ENCODE measurements at places on chromosomes 2 and 18.

DNA sequence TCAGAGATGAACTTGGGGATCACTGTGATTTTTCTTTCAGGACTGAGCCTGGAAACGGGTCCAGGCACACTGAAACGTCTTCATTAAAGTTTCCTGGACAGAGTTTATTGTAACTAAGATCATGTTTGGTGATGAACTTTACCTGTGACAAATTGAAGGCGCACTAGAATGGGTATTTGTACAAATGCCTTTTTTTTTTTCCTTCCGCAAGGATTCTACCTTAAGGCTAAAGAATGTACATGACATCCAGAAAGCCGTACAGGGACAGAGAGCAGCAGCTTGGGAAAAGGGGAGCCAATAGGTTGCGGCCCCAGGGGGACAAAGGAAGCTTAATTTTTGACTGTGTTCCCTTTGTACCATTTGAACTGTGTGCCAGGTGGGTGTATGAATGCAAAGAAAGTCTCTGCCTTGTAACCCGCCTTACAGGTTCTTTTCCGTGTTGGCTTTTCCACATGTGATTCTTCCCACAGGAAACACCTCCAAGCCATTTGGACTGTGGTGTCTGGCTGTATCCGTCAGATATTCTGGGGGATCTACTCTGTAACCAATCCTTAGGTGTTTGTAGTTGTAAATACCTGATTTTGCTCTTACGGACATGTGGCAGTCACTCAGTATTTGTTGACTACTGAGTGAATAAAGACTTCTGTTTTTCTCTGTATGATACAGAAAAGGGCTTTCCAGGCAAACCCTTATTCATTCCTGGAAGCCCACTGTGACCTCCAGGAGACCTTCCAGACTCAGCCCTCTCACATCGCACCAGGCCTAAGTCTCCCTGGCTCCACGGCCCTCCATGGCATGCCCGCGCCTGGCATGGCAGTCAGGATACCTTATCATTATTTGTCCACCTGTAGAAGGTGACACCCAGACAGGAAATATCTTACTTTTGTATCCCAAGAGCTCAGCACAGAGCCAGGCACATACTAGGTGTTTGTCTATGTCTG is 1.1 kb downstream of the LRRFIP1 start:
- no peak for DNase-seq

DNA sequence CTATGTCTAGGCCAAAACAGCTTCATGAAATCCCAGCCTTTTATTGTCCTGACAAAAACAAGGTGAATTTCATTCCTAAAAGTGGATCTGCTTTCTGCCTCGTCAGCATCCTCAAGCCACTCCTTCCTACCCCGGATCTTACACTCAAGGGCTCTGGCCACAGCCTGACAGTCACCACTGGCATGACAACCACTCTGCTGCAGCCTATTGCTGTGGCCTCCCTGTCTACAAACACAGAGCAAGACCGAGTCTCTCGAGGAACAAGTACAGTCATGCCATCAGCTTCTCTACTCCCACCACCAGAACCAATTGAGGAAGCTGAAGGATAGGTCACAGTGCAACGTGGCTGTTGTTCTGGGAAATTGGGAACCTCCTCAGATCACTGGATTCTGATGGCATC is 106.1 kb downstream of the ICA1L start:
- no peak for DNase-seq

DNA sequence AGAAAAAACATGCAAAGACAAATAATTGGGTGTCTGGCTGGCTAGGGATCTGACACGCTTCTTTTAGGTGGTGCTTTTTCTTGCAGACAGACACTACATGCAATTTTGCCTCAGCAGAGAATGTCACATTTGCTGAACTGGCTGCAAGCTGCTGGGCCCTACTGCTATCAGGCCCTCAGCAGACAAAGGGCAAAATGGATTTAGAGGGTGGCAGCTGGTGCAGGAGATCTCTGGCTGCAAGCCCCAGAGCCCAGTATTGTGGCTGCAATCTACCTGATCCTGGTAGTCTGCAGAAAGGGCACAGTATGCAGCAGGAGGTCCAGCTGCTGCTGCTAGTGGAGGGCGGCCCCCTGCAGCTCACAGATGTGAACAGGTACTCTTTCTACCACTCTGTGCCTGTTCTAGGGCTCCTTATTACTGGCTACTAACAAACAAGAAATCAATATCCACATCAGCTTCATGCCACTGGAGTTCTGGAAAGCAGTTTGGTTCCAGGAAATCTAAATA is 796.7 kb upstream of the CELF4 start:
- DNase-seq, result no peak

GRCh38 chr2:19652811-19653210 is 249.0 kb downstream of the TTC32 start:
- DNase-seq, result no peak

- DNase-seq, result no peak
Measured at GRCh38 chr2:230348787-230349186, 21.8 kb downstream of the SP140L start.

DNA sequence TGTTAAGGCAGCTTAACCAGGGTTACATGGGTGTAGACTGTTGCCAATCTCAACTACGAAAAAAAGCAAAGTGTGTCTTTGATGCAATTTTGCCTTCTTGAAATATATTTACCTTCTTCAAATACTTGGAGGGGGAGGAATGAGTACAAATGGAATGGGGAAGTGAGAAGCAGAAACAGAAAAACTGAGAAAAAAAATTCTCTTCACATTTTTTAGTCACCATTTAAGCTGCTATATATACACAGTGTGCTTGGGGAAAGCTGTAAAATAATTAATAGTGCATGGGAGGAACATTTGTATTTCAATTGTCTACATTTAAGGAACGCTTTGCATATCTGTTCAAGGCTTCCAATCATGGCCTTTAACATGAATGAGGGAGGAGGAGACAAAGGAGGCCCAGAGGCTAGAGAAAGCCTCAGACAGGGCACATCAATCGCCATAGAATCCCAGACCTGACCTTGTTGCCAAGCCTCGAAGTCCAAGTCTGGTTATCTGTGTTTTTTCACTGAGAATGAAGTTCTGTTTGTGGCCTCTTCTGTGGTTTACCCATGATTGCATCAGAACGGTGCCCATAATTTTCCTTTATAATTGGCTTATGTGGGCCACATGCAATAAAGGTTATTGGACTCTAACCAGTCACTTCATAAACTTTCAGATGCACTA is 158.6 kb downstream of the PIK3C3 start:
- DNase-seq, result no peak

DNA sequence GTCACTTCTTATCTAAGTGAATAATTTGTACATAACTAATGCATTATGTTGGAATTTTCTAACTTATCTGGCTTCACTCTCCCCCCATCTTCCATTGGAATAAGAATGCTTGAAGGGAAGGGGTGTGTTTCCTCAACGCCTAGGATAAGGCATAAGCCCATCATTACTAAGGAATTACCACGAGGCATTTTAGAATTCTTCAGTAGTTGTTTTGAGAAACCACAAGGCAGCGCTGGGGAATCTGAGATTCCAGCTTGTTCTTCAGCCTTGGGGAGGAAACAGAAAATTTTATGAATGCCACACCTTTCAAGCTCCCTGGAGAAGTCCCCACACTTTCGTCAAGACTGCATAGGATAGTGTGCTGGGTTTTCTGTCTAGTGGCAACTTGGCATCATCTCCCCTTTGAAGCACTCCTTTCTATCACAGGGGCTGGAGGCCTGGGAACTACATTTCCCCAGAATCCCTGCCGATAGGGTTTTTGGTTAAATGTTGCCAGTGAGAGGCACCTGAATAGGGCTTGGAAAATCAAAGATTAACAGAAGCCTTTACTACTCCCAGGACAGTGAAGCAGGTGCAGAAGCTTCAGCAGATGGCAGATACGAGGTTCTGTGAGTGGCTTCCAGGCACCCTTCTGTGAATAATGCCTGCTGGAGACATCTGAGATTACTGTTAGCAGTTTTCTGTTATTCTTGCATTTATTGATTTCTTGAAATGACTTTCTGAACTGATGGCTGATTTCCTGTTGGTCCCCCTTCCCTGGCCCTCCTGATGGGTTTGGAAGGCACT is 192.7 kb upstream of the REV1 start:
- no peak for DNase-seq

- no peak for DNase-seq
Measured at GRCh38 chr2:39642051-39642718, 23.5 kb upstream of the TMEM178A start.

DNA sequence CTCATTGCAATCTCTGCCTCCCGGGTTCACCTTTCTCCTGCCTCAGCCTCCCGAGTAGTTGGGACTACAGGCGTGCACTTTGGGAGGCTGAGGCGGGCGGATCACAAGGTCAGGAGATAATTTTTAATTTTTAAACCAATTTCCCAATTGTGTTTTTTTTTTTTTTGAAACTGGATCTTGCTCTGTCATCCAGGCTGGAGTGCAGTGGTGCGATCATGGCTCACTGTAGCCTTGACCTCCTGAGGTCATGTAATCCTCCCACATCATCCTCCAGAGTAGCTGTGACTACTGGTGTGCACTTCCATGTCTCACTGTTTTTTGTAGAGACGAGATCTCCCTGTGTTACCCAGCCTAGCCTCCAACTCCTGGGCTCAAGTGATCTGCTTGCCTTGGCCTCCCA is 49.3 kb downstream of the GLS start:
- DNase-seq, result no peak

DNA sequence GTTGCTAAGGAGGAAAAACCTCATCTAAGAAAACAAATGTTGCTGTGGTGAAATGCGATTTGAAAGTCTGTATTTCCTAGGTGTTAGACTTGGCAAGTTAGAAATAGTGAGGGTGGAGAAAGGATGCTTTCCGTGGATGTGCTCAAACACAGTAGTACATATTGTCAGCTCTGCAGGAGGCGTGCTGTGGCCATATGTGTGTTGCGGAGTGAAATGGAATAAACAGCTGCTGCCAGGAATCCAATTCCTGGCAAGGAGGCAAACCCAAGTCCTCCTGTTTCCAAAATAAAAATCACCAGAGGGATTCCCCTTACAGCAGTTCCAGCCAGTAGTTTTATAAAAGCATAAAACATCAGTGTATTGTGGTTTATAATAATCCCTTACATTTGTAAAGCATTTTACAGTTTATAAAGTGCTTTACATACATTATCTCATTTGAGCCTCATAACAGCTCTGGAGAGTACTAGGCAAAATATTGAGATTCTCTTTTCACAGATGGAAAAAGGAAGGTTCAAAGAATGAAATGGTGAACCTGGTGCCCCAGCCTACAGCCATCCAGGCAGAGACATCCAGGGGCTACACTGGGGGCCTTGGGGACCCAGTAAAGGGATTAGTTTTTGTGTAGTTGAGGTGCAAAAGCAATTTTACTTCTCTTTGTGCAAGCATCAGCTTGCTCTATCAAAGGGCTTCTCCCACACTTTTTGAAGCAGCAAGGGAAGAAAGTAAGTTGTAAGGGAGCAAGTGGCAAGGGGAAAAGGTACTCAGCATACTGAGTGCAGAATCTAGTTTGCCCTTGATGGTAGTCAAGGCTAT is 206.0 kb downstream of the AGPS start:
- no peak for DNase-seq

DNA sequence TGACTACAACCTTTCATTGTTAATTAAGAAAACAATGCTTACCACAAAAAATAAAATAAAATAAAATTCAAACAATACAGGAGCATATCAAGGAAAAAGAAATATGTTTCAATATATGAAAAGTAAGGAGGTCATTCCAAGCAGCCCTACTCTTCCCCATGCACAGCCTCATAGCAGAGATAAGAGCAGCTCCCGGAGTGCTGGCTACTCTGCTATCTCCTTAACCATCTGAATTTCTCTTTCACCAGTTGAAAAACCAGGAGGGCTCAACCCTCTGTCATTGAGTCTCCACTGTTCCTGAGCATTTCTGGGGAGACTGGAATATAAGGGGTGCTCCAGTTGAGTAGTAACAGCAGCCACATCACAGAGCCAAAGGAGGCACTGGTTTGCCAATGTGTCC is 201.4 kb downstream of the TCF4 start:
- no peak for DNase-seq

DNA sequence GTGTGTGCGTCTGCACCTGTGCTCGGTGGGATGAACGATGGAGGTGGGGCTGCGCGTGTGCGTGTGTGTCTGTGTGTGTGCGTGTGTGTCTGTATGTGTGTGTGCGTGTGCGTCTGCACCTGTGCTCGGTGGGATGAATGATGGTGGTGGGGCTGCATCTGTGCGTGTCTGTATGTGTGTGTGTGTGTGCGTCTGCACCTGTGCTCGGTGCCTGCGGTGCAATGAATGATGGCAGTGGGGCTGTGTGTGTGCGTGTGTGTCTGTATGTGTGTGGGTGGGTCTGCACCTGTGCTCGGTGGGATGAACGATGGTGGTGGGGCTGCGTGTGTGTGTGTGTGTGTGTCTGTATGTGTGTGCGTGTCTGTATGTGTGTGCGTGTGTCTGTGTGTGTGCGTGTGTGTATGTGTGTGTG is 48.5 kb upstream of the CTDP1 start:
- no peak for DNase-seq

GRCh38 chr2:127771756-127772155 is 39.2 kb downstream of the WDR33 start:
- no peak for DNase-seq

GRCh38 chr2:27828305-27828704 is 56.8 kb downstream of the MRPL33 start:
- no peak for DNase-seq

- DNase-seq, result no peak
Measured at GRCh38 chr2:42792583-42793333, at the start of gene HAAO. Gene HAAO, minus strand, starts transcription at chr2:42792583. Its CDS starts 47 bp downstream, at chr2:42792536.

- DNase-seq, result no peak
Measured at GRCh38 chr2:207167099-207167923, 1.6 kb upstream of the KLF7 start.

- DNase-seq, result no peak
Measured at GRCh38 chr2:86454238-86454637, 13.1 kb downstream of the KDM3A start.

DNA sequence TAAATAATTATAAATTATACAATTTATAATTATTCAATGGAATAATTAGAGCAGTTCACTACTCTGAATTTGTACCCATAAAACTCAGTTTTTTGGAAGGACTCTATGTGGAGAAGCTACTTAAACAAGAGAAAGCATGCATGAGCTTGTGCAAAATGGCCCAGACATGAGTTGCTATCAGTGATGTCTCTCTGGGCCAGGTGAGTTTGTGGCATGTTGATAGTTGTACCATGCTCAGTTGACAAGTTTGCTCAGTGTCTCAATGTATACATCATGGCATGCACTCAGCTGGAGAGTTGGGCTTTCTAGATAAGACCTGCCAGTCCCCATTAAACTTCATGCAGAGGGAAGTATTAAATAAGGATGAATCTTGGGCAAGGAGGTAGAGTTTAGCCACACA is 153.8 kb upstream of the TACR1 start:
- DNase-seq, result no peak

DNA sequence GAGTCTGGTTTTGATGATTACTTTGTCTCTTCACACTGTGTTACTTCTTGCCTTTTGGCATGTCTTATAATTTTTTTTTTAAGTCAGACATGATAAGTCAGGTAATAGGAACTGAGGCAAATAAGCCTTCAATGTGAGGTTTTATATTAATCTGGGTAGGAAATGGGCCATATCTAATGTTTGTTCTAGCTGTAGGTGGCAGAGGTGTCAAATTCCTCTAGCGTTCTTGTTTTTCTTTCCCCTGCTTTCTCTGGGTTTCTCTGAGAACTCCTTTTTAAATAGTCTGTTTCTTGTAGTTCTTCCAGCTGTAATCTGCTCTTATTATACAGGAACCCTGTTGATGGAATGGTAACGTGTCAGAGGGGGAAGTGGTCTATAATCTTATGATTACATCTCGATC is 5.7 kb downstream of the SP140 start:
- DNase-seq, result no peak

Measured in stimulated activated CD8-positive, alpha-beta memory T cell treated with anti-CD3 and anti-CD28 coated beads, Interleukin-7, amount 100 ng/mL, for 48 hours (primary cell).